ENCODE measurements at places on chromosomes 7 and 10.

DNA sequence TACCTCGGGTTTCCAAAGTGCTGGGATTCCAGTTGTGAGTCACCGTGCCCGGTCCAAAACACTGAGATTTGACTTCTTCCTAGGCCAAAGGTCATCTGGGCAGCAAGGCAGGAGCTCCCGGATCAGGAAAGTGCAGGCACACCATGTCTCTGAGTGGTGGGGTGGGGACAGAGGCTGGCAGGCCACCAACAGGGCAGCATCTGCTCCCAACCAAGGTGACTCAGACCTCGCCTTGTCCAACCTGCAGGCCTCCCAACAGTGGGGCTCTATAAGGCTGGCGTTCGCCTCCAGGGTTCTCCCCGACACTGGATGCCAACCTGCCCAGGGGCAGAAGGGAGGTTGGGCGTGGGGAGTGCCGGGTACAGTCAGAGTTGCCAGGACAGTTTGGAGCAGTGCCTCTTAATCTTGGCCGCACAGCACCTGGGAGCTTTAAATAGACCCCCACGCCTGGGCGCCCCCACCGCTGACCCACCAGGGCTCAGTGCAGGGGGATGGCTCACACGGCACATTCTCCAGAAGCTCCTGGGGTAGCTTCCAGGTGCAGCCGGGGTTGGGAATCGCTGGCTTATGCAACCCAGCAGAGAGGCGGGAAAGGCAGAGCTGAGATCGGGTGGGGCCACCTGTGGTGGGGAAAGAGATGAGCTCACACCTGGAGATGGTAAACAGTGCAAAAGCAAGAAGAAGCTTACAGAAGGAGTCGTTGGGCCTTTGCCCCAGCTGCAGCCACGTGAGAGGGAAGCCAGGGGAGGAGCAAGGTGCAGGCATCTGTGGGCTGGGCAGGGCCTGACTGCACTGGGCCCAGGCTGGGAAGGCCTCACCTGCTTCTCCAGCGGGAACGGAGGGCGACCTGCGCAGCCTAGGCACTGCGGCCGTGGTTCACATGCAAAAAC, 10.9 kb downstream of the CALML5 start:
- no peak for DNase-seq

GRCh38 chr10:124486635-124487034, 25.0 kb downstream of the LHPP start:
- DNase-seq, result no peak

DNA sequence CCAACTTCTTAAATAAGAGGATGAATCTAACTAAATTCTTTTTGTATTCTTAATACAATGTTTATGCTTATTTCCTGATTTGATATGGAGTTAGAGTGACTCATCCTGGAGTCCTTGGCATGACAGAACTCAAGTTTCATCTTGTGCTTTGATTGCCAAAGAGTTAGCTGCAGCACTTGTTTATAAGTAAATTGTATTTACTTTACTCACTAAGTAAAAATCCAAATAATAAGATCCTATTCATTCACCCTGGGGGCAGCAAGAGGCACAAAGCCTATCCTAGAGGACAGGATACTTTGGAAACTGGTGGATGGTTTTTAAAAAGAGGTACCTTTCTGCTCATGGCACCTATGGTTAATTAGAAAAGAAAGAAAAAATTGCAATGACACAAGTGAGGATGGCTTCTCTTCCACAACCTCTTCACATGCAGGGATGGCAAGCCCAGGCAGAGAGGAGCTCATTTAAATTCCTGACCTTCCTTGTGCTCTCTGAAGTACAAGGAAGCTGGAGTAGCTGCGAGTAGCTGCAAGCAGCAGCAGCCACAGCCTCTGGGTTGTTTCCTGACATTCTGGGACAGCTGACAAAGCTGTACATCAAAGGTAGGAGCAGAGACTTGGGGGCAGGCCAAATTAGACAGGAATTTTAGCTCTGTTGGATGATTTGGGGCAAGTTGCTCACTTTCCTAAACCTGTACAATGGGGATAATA, 28.5 kb upstream of the CROT start:
- DNase-seq, result no peak

DNA sequence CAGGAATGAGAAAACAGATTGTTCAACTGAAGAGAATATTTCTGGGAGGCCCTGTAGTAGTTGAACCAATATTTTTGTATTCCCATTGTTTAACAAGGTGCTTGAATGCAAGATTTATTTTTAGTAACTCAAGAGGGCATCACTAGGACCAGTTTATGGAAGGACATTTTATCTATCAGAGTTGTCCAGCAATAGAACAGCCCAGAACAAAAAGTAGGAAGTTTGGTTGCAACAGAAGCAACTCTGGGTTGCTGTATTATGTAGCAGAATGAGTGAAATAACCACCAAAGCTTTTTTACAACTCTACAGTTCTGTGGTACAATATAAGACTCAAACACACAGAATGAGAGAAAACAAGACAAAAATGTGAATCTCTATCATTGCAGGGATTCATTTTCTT, 34.7 kb downstream of the CPED1 start:
- no peak for DNase-seq

All from D721Med (cell line).